ENCODE measurements at places on chromosomes 3 and 15.
A peak's percentile ranks its signal among the peaks of the same experiment; 100 is the strongest.

- DNase-seq: no peak
Measured at GRCh38 chr15:29840054-29840453, 17.8 kb upstream of the TJP1 start.

DNA sequence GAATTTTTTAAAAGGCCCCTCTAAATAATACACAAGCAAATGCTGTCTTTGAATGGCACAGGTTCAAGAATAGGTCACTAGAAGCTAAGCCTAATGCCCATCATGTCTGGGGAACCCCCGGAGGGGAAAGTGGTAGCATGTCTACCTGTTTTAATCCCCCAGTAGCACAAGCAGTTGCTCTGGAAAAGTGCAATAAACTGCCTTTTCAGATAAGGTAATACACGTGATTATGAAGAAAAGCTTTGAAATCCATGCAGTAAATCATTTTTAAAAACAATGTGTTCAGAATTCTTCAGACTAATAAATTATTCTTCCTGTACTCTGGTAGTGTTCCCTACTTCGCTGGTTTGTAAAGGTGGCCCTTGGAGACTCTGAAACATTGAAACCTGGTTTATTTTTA, 922.2 kb downstream of the ROBO1 start:
- no peak for DNase-seq

DNA sequence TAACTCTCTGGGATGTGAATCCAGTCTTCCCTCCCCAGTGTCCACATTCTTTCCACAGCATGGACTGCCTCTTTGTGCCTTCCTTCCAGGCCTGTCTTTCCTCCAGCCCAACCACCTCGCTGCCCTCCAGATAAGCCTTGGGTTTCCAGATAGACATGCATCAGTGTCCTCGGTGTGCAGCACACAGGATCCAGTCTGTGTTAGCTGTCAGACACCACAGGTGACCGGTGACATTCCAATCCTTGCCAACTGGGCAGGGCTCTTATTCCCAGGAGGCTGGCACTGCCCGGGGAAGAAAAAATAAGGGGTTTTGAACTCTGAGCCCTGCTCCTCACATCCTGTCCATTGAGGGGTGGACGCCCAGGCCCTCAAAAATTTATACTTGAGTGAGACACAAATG, 6.0 kb upstream of the SLC6A1 start:
- no peak for DNase-seq

GRCh38 chr3:140344601-140345205, 333.2 kb upstream of the TRIM42 start:
- no peak for DNase-seq

GRCh38 chr15:40937762-40938535, 8.8 kb downstream of the DLL4 start:
- peak; percentile 88 for DNase-seq

- DNase-seq: no peak
Measured at GRCh38 chr3:171763392-171763791, 46.9 kb downstream of the PLD1 start.

GRCh38 chr3:8739757-8740504, 6.3 kb downstream of the CAV3 start:
- DNase-seq: peak; percentile 82

Measured in H54 (cell line).